Esophagus muscularis mucosa (tissue), 4 donors: ENCODE measurements at places on chromosomes 2 and 18. TPM values are rescaled to one million over a fixed set of nuclear protein-coding genes. Genes with fewer than 3 reads are reported as not detected.

Gene DSG1
- not detected for total RNA-seq

DNA sequence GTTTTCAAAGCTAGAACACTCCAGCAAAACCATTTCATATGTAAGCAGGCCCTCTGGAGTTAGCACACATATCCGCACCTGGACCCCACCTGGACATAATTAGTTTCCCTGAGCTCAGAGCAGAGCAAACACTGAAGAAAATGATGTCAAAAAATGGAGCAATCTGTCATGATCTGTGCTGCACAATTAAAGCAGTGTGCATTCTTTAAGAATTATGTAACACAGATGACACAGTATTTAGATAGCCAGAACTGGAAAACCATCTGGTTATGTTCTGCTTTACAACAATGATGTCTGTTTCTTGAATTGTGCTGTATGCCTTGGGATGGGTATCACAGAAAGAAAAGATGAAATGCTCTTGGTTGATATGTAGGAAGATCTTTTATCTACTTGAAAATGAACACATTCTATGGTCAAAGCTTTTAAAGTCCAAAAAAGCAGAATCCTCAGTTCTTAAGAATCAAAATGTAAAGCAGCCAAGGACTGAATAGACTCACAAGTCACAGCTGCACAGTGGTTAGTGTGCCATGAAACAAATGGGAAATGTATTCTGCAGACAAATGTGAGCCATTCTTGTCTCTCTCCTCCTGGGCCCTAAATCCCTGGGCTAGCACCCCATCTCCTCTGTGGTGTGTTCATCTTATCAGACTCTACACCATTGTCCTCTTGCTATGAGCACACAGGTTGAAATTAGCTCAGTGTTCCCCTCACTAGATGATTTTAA lies 36.8 kb downstream of the HRH4 start:
- no peaks in the 10 kb centered on the region for H3K27me3 ChIP-seq
- H3K36me3 ChIP-seq, result no peaks in the 10 kb centered on the region
- no peak overlapping the region for H3K4me3 ChIP-seq
- no peak overlapping the region for H3K27ac ChIP-seq
- no peak for DNase-seq

Gene KANSL3
- total RNA-seq, result 63.1 TPM

Gene CCDC141
- 3.6 TPM for total RNA-seq

DNA sequence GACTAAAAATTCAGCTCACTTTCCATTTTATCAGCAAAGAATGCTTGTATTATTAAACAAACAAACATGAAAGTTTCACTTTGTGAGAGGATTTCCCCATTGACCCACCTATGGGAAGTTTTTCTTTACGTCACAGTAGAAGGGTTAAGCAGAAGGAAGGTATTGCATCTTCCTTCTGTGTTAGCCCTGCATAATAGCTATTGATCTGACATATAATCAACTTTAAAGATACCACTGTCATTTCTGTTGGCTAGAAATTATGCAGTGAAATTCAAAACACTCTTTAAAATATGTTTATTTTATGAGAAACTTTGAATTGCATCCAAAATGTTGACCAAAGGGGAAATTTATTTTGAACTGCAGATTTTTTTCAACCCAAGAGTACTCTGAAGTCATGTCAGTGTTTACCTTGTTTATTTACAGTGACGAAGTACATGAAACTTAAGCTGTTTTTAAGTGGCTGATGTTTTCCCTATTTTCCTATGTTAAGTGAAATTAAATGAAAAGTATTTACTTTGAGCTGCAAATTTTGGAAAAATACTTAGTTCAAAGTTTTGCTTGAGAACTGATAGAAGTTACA lies 566.4 kb downstream of the ZEB2 start:
- H3K36me3 ChIP-seq, result no peaks in the 10 kb centered on the region
- peaks cover 16% of the 10 kb centered on the region for H3K4me1 ChIP-seq
- no peaks in the 10 kb centered on the region for H3K27me3 ChIP-seq
- no peak for DNase-seq
